ENCODE measurements at places on chromosomes 1 and 21.

DNA sequence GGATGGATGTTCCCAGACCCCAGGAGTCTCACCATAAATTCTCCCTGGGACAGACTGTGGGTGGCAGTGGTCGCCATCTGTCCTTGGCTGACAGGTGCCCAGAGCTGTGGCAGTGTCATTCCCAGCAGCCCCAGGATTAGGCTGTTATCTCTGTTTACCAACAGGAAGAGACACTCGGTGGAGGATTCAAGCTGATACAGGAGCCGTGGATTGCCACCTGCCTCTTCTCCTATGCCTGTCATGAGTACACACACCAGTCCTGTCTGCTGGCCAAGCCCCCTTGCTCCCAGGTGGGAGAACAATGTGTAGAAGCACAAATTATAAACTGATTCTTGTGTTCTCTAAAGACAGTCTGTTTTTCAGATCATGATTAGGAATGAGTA, 152.6 kb downstream of the ETS2 start:
- DNase-seq: no peak

GRCh38 chr21:38863843-38864363, 58.2 kb downstream of the ETS2 start:
- DNase-seq: no peak

GRCh38 chr1:235943581-235944114, 76.9 kb upstream of the LYST start:
- DNase-seq: no peak

GRCh38 chr21:43767984-43768867, 7.9 kb downstream of the CSTB start:
- DNase-seq: no peak

- no peak for DNase-seq
These were observed 65.8 kb downstream of the TRABD2B start for GRCh38 chr1:47931395-47931794.

GRCh38 chr1:192270398-192270797, 46.4 kb upstream of the RGS21 start:
- DNase-seq: no peak

DNA sequence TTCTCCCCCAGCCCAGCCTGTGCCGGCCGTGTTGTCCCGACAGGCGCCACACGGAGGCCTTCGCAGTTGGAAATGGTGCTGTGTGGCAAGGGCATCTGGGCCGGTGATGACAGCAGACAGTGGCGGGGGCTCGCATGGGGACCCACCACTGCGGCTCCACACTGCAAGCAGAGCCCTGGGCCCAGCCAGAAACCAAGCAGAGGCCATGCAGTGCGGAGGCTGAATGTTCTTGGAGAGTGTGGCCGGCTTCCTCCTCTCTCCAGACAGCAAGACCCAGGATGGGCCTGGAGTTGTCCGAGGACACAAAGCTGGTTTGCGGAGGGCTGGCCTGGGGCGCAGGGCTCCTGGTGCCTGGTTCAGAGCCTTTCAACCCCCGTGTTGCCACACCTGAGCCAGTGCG, 104.6 kb downstream of the SIK1 start:
- DNase-seq: no peak

DNA sequence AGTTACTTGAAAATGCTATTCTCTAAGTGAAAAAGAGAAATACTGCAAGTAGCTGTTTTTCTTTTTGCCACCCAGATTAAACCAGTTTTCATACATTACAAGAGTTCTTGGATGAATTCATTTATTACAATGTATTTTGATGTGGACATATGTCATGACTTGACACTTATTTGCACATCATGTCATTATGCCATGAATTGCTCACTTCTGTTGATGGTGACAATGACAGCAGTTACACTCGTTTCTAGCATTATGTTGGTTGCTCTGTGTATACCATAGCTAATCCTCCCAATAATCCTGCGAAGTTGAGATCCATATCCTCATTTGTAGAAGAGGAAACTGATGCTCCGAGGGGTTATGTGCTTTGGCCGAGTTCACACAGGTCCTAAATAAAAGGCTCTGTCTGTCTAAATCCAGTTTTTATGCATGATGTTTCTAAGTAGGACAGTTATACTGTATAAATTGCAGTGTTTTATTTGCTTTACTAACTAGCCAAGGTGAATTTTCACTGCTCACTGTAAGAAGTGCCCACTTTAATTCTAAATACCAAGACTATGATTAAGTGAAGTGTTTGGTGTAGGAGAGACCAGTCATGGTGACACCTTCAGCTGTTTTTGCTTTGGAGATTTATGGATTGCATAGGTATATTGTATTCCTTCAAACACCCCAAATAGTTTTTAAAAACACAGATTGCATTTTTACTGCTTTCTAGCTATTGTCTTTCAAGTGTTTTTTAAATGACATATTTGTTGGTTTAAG, 56.7 kb downstream of the PRDM2 start:
- DNase-seq: no peak

DNA sequence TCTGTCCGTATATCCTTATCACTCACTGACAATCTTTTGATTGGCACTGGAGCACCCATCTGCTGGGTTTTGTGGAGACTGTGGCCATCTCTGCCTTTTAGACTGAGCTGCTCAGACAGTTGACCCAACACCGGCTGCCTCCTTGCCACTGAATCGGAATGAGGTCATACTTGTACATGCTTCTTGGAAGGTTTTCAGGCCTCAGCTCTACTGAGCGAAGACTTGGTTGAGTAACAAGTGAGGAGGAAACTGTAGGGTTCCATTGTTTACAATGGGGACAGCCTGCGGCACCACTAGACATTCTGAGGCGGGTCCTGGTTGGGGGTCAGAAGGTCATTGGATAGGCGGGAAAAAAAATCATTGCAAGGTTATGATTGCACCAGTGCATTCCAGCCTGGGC, 320.3 kb downstream of the KIF26B start:
- no peak for DNase-seq

DNA sequence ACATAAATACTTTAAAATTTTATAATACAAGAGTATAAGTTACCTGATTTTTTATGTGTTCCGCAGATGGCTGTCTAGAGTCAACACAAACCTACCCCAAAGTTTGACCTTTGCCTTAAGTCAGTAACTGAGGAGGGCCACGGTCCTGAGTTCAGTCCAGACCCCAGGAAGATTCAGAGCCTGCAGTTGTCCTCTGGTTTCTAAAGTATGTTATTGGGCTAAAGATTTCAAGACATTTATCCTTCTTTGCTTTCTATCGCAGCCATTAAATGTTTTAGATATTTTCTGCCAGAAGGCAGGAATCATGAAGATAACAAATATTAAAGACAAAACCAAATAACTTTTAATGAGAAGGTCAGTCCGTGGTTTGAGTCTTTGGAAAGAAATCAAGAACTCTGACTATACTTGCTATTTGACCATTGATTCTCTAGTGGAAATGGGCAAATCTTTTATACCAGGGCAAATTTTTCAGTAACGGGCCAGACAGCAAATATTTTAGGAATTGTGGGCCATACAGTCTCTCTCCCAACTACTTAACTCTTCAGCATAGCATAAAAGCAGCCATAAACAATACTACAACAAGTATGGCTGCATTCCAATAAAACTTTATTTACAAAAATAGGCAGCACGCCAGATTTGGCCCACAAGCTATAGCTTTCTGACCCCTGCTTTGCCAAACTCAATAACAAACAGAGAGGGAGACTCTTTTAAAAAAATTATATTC, 38.0 kb upstream of the HAO2 start:
- no peak for DNase-seq

DNA sequence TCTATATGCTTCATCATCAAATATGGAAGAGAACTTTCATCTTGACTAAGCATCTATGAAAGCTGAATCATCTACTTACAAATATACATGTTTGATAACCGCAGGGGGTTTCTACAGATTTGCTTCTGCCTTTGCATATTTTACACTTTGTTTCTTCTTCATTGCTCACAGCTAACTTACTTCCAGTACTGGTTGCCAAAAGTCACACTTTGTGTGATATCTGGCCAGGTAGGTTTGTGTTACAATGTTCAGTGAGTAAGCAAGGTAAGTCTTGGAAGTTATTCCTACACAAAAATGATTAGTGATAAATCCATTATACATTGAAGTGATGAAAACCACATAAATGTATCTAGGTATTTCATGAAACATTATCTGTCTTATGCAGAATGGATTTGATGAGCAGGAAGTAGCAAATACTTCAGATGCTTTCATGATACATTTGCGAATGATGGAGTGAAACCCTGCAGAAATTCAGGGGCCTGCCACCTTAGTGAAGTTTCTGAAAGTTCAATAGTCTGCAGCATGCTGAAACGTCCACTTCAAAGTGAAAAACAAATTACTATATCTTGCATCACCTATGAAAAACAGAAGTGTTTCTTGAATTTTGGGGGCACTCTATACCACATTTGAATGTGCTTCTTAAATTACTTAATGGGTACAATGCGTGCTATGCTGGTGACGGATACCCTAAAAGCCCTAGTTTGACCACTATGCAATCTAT, 187.3 kb downstream of the ATP6V1G3 start:
- DNase-seq: no peak

DNA sequence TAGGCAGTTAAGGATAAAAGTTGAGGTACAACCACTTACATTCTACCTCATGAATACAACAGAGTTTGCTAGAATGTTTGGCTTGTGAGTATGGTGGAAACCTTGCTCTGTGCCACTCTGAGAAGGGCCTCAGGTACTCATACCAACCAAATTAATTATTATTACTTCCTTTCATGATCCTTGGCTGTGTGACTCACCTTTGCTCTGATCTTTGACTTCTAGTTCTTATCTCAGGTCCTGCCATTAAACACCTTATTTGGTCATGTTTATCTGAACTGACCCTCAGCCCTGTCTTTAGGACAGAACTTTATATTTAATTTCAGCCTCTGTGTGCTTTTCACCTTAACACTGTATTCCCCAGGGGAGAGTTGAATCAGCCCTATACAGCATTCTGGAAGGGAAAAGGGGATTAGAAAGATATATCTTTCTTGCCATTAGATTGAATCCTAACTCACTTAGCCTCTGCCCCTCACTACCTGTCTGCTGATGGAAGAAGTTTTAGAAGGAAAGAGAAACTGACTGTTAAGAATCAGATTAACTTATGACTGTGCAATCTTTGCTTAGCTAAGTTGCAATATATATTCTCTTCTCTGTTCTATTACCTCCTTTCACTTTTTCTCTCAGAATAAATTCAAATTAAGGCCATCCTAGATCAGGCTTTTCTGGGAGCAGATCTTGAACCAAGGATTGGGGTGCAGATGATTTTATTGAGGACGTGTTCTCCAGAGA, 260.4 kb upstream of the DPYD start:
- DNase-seq: no peak
